ENCODE measurements at places on chromosomes 7 and 10.

GRCh38 chr10:113381981-113382509 lies 170.8 kb upstream of the HABP2 start:
- no peak for DNase-seq

DNA sequence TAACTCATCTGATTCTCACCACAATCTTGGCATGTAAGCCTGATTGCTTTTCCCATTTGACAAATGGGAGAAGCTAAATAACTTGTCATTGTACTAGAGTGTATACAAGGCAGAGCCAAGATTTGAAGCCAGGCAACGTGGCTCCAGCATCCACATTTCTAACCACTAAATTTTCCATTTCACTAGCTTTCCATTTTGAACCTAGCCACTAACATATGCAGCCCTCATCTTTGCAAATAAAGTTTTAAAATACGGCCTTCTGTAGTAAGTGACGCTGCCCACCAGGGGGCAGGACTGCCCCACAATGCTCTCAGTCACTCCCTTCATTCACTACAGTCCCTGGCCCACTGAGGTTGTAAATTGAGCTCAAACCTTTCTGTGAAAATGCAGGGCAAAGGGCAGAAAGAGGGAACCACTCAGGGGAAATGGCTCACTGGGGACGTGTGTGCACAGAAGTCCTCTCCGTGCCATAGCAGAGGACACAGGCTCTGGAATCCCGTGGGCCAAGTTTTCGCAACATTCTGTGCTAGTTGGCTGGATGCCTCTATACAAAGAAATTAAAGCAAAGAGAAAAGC lies 315.7 kb downstream of the TNS3 start:
- DNase-seq = peak; percentile 30

GRCh38 chr10:129771024-129771423 lies 193.1 kb downstream of the EBF3 start:
- no peak for DNase-seq

DNA sequence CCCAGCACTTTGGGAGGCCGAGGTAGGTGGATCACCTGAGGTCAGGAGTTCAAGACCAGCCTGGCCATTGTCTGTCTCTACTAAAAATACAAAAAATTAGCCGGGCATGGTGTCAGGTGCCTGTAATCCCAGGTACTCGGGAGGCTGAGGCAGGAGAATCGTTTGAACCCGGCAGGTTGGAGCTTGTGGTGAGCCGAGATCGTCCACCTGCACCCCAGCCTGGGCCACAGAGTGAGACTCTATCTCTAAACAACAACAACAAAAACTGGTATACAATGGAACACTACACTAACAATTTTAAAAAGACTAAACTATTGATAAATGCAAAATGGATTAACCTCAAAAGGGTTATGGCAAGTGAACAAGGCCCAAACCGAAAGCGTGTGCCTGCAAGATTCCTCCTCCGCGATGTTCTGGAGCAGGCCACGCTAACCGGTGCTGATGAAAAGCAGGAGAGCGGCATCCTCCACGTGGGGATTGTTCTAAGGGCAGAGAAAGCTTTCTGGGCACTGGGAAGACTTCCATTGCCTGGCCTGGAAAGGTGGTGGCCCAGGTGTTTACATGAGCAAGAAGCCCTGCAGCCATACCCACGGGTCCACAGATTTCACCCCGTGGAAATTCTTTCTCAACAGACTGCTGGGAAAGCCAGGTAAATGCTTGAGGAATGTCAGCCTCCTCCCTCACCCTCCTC lies 53.8 kb downstream of the PDGFA start:
- DNase-seq = no peak

DNA sequence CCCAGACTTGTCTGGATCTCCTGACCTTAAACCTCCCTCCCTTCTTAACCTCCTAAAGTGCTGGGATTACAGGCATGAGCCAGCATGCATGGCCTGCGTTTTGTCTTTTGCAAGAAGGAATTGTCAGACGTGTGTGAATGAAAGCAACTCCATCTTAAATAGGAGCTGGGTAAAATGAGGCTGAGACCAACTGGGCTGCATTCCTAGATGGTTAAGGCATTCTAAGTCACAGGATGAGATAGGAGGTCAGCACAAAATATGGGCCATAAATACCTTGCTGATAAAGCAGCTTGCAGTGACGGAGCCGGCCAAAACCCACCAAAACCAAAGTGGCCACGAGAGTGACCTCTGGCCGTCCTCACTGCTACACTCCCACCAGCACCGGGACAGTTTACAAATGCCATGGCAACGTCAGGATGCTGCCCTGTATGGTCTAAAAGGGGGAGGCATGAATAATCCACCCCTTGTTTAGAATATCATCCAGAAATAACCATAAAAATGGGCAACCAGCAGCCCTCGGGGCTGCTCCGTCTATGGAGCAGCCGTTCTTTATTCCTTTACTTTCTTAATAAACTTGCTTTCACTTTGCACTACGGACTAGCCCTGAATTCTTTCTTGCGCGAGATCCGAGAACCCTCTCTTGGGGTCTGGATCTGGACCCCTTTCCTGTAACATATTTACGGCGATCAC lies 41.2 kb upstream of the SDK1 start:
- no peak for DNase-seq

- DNase-seq = no peak
Measured at GRCh38 chr7:71615017-71615416, 483.1 kb downstream of the GALNT17 start.

DNA sequence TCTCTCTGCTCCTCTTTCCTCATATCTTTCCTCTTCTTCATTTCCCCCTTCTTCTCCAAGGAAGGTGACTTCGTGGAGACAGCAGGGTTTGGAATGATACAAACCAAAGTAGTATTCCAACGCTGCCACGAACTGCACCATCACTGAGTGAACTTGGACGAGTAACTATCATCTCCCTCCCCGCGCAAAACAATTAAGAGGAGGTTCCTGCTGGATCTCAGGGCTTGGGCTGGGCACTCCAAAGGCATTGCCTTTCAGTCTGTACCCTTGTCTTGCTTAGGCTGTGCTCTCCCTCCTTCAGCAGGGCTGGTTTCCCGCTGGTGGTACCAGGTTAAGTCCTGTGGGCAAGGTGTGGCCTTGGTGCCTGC lies 790 bp upstream of the PITX3 start:
- no peak for DNase-seq

DNA sequence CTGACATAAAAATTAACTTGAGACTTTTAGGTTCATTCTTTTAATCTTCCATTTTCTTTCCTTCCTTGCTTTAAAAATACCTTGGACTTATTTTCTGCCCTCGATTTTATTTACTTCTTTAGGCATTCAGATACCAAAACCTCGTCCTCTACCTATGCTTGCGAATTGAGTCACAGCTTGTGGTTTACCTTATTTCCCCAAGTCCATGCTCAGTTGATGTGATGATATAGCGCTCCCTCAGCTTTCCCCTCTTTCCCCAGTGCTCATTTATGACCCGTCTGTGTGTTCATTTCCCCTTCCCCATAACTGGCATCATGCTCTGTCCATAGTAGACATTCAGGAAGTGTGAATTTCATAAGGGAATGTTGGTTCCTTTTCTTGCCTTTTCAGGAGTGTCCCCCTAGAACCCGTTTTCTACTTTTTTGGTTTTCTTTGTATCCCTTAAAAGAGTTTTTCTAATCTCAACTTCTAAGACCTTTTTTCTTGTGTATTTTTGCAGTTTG lies 19.1 kb upstream of the PRKRIP1 start:
- no peak for DNase-seq

GRCh38 chr10:91974960-91975359 lies 51.4 kb downstream of the BTAF1 start:
- peak; percentile 4 for DNase-seq

DNA sequence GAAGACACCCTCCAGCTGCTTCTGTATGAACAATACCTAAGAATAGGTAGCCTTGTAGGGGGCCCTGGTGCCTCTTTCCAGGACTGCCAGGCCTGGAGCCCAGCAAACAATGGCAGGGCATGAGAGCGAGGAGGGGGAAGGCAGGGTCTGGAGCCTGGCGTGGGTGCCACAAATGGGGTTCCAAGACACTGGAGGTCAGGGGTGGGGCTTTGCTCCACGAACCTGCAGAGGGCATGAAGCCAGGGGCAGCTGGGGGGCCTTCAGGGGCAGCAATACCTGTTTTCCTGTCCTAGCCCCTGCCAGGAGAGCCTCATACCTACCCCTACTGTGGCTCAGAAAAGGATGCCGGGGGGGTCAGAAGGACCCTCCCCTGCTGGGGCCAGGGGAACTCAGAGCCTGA lies 61.6 kb downstream of the SLC29A4 start:
- no peak for DNase-seq

DNA sequence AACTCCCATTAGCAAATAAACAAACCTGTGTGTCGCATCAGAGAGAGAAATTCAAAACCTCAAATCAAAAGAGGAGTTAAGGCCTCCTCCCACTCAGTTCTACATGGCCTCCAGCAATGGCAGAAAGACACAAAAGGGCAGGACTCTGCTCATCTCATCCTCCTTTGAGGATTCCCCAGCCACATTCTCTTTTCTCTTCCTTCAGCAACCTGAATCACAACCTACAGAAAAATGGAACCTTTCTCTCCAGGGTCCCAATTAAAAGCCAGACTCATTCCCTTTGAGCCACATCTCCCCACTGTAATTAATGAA lies 7.9 kb downstream of the OSBPL3 start:
- no peak for DNase-seq

All from AG09319 (cell line).